ENCODE measurements at places on chromosomes 13 and 19. TPM values are rescaled to one million over a fixed set of nuclear protein-coding genes. Genes with fewer than 3 reads are reported as not detected.
A peak's percentile ranks its signal among the peaks of the same experiment; 100 is the strongest.

ZNF653 gene
- 21.8 TPM for total RNA-seq

GAS6 gene
- total RNA-seq: 11.5 TPM

GRCh38 chr13:114196629-114197028 lies 17.6 kb downstream of the CFAP97D2 start:
- H3K36me3 ChIP-seq: no peaks in the 10 kb centered on the region
- no peak for DNase-seq
- H3K4me1 ChIP-seq: peaks cover 4% of the 10 kb centered on the region
- H3K27me3 ChIP-seq: no peaks in the 10 kb centered on the region
- H3K27ac ChIP-seq: no peak overlapping the region
- no peak overlapping the region for H3K4me3 ChIP-seq

- H3K36me3 ChIP-seq: peaks cover 4% of the 10 kb centered on the region
- no peaks in the 10 kb centered on the region for H3K27me3 ChIP-seq
- H3K4me3 ChIP-seq: no peak overlapping the region
- peaks cover 14% of the 10 kb centered on the region for H3K4me1 ChIP-seq
- DNase-seq: no peak
Observed at GRCh38 chr13:97298816-97299215, 76.7 kb downstream of the MBNL2 start.

GRCh38 chr13:76980075-76980718 lies 11.7 kb upstream of the CLN5 start:
- H3K36me3 ChIP-seq: no peaks in the 10 kb centered on the region
- no peak overlapping the region for H3K27ac ChIP-seq
- no peak overlapping the region for H3K4me3 ChIP-seq
- DNase-seq: peak; percentile 87
- H3K27me3 ChIP-seq: peaks cover 51% of the 10 kb centered on the region
- H3K4me1 ChIP-seq: peaks cover 12% of the 10 kb centered on the region

DNA sequence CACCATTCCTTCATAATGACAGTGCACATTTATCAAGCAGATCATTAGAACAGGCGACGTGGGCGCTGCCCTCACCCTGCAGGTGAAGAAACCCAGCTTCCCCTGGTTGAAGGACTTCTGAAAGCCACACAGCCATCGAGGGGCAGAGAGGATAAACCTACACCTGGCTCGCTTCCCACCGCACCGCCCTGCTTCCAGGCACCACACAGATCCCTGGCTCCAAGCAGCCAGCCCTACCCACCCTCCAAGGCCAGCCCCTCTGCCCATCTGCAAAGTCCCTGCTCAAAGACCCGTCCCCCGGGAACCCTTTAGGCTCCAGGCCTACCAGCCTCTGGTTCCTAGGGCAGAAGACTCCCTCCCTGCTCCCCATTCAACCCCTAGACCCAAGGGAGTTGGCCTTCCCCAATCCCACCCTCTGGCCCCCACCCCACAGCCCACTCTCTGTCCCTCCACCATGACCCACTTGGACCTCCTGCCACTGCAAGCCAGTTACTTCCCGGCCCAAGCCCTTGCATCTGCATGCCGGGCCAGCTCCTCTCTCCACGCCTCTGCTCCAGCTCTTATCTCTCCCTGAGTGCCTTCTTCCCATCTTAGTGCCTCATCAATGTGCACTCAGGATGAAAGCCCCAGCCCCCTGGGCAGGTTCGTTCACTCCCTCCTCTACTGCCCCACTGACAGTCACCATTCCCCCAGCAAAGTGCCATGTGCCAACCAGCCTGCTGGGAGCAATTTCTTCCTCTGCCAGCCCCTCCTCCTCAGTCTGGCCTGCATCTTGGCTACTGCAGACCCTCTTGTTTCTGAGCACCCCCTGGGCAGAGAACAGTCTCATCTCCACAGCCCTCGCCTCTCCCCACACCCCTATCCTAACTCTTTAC lies 28.0 kb downstream of the PEPD start:
- no peaks in the 10 kb centered on the region for H3K27me3 ChIP-seq
- H3K4me3 ChIP-seq: no peak overlapping the region
- H3K36me3 ChIP-seq: peaks cover 3% of the 10 kb centered on the region

- no peaks in the 10 kb centered on the region for H3K4me1 ChIP-seq
- no peak for DNase-seq
- H3K27ac ChIP-seq: no peak overlapping the region
- H3K27me3 ChIP-seq: peaks cover 8% of the 10 kb centered on the region
- H3K4me3 ChIP-seq: no peak overlapping the region
- no peaks in the 10 kb centered on the region for H3K36me3 ChIP-seq
Observed at GRCh38 chr19:51123381-51123800, 1.3 kb upstream of the SIGLEC9 start.

- H3K4me3 ChIP-seq: no peak overlapping the region
- no peaks in the 10 kb centered on the region for H3K36me3 ChIP-seq
Observed at GRCh38 chr19:2167896-2168618, 4.3 kb downstream of the DOT1L start.

DNA sequence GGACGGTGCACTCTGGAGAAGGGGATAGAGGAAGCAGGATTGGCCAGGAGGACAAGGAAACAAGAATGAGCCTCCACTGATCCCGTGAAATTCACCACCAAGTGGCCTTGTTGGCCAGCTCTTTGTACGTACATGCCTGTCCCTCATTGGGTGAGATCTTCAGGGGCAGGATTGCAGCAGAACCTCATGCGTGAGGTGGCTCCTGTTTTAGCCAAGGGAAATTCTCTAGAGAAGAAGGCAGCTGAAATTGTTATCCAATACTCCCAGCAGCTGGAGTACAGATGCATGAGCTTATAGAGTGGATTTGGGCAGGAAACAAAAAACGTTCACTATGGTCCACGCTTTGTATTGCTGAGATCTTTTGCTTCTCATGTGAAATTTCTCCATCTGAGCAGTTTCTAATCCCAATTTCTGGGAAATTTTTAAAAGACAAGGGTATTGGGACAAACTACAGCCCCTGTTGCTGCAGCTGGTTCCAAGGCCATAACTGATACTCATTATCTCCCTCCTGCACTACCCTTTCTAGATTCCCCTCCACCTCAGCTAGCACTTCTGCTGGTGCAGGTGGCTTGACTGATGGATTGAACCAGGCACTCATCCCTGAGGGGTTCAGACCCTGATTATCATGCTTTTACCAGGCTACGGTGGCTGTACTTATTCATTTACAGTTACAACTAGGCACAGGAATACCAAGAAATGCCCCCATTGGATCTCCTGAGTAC lies 3.9 kb upstream of the RNF6 start:
- DNase-seq: no peak
- peaks cover 7% of the 10 kb centered on the region for H3K27me3 ChIP-seq
- no peak overlapping the region for H3K4me3 ChIP-seq
- no peaks in the 10 kb centered on the region for H3K36me3 ChIP-seq

GRCh38 chr13:52449331-52450011 lies 963 bp downstream of the VPS36 start:
- H3K27me3 ChIP-seq: no peaks in the 10 kb centered on the region
- peaks cover 25% of the 10 kb centered on the region for H3K4me1 ChIP-seq
- H3K36me3 ChIP-seq: peaks cover 7% of the 10 kb centered on the region
- no peak for DNase-seq

GRCh38 chr19:36246006-36246481 lies 31.1 kb downstream of the ZNF146 start:
- no peak overlapping the region for H3K27ac ChIP-seq
- peaks cover 5% of the 10 kb centered on the region for H3K4me1 ChIP-seq
- peaks cover 17% of the 10 kb centered on the region for H3K27me3 ChIP-seq
- peak overlapping the region; percentile 79 for H3K4me3 ChIP-seq
- no peak for DNase-seq

GRCh38 chr19:776549-776948 lies 20.7 kb upstream of the PTBP1 start:
- H3K27ac ChIP-seq: no peak overlapping the region
- no peak for DNase-seq
- peaks cover 1% of the 10 kb centered on the region for H3K36me3 ChIP-seq
- H3K4me1 ChIP-seq: no peaks in the 10 kb centered on the region
- no peaks in the 10 kb centered on the region for H3K27me3 ChIP-seq
- H3K4me3 ChIP-seq: no peak overlapping the region

GRCh38 chr13:109918179-109918711 lies 131.9 kb upstream of the IRS2 start:
- H3K36me3 ChIP-seq: no peaks in the 10 kb centered on the region
- H3K4me3 ChIP-seq: no peak overlapping the region
- H3K27ac ChIP-seq: no peak overlapping the region
- no peaks in the 10 kb centered on the region for H3K4me1 ChIP-seq
- no peak for DNase-seq

GRCh38 chr13:75415694-75416093 lies 66.3 kb downstream of the TBC1D4 start:
- no peak for DNase-seq
- peaks cover 3% of the 10 kb centered on the region for H3K36me3 ChIP-seq
- H3K4me1 ChIP-seq: peaks cover 15% of the 10 kb centered on the region
- H3K4me3 ChIP-seq: no peak overlapping the region
- no peaks in the 10 kb centered on the region for H3K27me3 ChIP-seq
- H3K27ac ChIP-seq: no peak overlapping the region

GRCh38 chr13:71522941-71523526 lies 344.0 kb downstream of the DACH1 start:
- no peaks in the 10 kb centered on the region for H3K4me1 ChIP-seq
- no peak overlapping the region for H3K4me3 ChIP-seq
- no peak for DNase-seq
- no peak overlapping the region for H3K27ac ChIP-seq
- peaks cover 5% of the 10 kb centered on the region for H3K36me3 ChIP-seq

DNA sequence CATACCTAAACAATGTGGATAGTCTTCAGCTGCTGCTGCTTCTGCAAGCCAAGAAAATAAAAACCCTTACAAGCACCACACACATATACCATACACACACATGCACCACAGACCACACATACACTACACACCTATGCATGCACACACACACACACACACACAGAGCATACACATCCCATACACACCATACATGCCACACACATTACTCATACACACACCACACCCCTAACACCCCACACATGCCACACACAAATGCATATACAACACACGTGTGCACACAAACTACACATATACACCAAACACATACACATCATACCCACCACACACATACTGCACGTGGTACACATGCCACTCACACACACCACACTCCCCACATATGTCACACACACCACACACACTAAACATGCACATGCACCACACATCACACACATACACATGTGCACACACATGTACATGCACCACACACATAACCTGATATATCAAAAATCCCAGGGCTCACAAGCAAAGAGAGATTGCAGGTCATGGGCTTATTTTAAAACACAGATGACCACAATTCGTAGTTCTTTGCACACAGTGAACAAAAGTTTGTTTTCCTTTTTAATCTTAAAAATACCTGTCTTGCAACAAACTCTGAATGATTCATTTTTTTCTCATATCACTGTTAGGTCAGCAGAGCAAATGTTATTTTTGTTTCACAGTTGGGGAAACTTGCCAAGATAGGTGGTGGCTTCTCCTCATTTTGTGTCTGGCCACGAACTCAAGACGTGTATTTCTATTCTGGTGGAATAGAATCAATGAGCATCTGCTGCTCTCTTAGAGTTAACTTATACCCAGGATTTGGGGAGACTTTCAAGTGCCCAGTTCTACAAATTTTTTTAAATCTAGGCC lies 456.6 kb downstream of the FGF9 start:
- peaks cover 6% of the 10 kb centered on the region for H3K4me1 ChIP-seq
- H3K4me3 ChIP-seq: no peak overlapping the region
- H3K27ac ChIP-seq: no peak overlapping the region
- H3K36me3 ChIP-seq: no peaks in the 10 kb centered on the region
- no peaks in the 10 kb centered on the region for H3K27me3 ChIP-seq

DNA sequence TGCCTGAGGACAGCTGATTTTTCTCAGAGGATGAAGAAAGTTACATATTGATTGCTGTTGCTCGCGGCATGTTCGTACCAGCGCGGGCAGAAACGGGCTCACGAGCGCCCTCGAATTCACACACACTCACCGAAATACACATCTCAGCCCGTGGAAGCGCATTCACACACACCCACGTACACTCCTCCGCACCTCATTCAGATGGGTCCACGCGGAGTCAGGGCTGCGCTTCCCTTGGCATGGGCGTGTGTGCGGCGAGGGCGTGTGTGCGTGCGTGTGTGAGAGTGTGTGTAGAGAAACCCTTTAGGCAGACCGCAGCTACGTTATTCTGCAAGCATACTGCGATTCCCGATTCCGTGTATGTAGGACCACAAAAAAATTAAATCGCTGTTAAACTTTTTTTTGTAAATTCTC lies 2.1 kb upstream of the PCDH17 start:
- H3K4me1 ChIP-seq: peaks cover 17% of the 10 kb centered on the region
- peak overlapping the region; percentile 63 for H3K27ac ChIP-seq
- no peak for DNase-seq
- H3K27me3 ChIP-seq: peaks cover 25% of the 10 kb centered on the region
- H3K4me3 ChIP-seq: peak overlapping the region; percentile 85

DNA sequence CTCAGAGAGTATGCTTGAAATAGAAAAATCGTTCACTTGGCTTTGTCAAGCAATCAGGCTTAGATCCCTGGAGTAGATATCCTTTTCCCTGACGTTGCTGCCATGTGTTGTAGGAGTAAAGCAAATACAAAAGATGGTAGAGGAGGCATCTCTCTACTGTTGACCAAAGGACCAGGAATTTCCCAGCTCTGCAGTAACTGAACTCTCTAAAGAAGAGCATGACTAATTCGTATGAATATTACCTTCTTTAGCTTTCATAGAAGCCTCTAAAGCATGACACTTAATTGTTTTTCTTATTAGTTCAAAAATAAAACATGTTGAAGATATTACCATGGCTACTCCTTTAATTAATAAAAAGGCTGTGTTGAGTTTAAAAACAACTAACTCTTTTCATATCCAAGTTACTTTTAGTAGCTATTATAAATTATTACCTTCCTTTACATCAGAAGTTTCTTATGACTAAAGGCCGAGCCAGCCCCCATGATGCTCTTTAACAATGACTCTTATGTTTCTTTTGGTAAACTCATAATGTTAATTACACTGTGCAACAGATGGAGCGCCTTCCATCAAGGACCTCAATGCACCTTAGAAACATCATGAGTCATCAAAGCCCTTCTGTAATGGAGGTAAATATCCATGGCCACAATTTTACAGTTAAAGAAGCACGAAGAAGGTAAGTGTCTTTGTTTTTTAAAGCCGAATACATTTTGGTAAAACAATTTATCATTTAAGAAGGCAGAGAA lies 352.4 kb downstream of the KLF5 start:
- no peak for DNase-seq
- no peak overlapping the region for H3K4me3 ChIP-seq
- H3K27me3 ChIP-seq: no peaks in the 10 kb centered on the region
- no peak overlapping the region for H3K27ac ChIP-seq
- peaks cover 18% of the 10 kb centered on the region for H3K4me1 ChIP-seq
- H3K36me3 ChIP-seq: no peaks in the 10 kb centered on the region

DNA sequence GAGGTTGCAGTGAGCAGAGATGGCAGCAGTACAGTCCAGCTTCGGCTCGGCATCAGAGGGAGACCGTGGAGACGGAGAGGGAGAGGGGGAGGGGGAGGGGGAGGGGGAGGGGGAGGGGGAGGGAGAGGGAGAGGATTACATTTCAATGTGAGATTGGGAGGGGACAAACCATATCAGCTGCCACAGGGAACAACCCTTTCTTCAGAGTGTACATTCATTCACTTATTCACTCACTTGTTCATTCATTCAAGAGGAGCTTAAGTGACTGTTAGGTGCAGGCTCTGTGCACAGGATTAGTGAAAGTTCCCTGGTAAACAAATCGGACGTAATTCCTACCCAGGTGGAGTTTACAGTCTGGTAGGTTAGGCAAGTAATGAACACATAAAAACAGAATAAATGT lies 65.6 kb upstream of the MEDAG start:
- peaks cover 9% of the 10 kb centered on the region for H3K27me3 ChIP-seq
- H3K36me3 ChIP-seq: peaks cover 2% of the 10 kb centered on the region
